ENCODE measurements at places on chromosomes 7 and 10.

GRCh38 chr7:105306298-105306748, 82.4 kb downstream of the SRPK2 start:
- no peak for DNase-seq

- DNase-seq: no peak
Observed at GRCh38 chr7:45140827-45141226, 16.8 kb upstream of the RAMP3 start.

GRCh38 chr7:150380463-150380862, 1.3 kb downstream of the ZNF775 start:
- no peak for DNase-seq

DNA sequence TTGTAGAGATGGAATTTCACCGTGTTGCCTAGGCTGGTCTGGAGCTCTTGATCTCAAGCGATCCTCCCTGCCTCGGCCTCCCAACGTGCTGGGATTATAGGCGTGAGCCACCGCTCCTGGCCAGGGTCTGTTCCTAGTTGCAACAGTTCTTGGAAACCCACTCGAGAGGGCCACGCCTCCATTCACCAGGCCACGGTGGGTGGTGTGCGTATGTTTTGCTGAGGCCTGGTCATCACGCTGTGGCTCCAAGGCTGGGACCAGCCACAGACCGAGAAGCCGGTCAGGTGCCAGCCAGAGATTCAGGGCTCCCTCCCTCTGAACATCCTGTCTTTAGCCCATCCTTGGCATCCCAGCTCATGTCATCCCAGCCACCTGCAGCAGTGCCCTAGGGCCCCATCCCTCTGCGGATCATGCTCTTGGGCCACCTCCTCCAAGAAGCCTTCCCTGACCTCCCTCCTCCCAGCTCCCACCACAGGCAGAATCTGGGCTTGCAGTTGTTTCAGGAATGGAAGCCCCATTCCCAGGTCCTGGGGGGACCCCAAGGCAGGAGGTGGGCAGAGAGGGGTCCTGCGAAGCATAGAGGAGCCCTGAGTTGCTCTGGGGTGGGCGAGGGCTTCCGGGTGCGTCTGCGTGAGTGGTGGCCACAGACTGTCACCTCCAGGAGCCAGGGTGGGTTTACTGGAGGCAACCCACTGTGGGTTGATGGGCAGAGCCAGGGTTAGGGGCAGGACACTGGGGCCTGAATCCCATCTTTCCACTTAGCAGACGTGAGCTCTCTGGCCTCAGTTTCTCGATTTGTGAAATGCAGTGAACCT, 5.2 kb downstream of the LAT2 start:
- no peak for DNase-seq

DNA sequence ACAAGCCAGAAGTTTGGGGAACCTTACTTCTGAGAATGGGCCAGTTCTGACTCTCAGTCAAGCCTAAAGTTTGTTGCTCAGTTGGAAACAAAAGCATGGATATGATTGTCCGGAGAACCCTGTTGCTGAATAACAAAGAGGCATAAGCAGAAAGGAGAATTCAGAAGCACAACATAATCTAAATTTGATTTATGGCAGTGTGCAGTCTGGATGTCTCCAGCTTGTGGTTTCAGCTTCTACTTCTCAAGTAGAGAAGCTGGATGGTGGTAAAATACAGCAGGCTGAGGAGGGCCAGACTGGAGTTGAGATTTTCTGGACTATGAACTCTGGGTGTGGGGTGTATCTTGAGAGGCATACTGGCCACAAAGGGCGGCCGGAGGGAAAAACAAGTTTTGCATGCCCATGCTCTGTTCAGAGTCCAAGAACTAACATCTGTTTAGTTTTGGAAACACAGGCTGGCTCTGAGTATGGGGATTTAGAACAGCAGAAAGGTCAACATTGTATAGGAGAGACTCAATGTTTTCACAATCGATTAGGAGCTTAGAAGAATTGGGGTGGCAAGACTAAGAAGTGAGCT, 592.9 kb downstream of the CNTNAP2 start:
- no peak for DNase-seq

- no peak for DNase-seq
Observed at GRCh38 chr10:122474131-122474818, 12.9 kb downstream of the HTRA1 start.

DNA sequence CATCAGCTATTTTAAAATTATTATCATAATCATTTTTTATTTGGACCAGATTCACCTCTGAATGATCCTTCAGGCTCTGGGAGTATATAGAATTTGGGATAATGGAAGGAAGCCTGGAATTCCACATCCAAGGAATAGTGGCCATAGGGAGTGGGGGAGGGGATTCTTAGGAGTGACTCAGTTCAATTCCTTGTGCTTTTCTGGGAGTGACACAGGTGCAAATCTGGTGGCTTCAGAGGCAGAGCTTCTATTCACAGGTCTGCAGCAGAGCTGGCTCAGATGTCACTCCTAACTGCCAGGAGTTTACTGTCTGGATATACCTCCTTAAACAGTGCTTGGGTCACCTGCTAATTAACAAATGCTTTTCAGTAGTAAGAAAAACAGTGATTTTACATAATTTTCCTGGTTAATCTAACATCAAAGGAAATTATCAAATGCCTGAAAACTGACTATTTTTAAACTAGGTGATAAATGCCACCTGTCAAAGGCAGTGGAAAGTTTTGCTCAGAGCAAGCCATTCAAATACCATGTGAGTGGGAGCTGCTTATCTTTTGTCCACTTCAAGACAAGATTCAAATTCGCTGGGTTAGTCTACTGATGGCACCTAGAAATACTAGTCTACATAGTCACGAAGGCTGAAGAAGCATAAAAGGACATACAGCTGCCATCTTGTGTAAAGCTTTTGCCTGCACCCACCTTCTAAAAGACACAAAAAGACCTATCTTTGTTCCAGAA, 106.7 kb upstream of the LAMB4 start:
- no peak for DNase-seq

DNA sequence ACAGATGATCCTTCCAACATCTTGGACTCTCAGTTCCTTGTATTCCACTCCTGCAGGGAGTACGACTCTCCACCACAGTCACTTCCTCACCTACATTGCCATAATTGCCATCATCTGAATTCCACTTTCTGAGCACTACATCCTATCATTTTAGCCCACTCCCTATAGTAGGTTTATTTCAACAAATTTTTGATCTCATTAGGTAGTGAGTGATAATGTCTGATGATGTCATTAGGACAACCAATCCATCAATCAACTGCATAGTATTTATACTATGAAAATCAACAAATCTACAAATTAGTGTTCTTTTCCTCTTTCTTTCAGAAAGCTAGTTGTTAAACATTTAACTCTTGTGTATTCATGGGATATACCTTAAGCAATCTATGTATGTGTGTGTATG, 13.7 kb upstream of the TRA2A start:
- no peak for DNase-seq

DNA sequence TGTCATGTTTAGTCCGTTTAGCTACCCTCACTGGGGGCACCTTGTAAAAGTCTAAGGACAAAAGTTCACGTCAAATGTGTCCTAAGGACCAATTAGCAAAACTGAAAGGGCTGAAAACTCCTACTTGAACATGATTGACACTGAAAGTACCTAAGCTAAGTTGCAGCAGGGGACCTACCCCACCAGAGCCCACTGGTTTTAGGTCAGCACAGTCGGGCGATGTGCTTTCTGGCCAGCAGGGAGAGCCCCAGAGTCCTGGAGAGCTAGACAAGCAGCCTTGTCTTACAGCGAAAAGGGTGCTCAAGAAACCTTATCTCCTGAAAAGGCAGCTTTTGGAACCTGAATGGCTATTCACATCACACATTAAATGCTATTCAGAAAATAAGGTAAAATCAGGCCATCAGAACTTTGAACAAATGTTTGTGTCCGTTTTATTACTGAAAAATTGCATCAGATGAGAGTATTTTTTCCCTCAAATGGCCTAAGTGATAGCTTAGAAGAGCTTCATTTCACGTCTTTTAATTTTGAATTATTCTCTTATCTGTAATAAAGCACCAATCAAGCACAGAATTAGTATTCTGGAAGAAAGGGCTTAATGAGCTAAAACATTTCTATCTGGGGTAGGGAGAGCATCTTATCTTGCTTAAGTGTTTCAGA, 52.2 kb upstream of the MKI67 start:
- DNase-seq: peak; percentile 11

DNA sequence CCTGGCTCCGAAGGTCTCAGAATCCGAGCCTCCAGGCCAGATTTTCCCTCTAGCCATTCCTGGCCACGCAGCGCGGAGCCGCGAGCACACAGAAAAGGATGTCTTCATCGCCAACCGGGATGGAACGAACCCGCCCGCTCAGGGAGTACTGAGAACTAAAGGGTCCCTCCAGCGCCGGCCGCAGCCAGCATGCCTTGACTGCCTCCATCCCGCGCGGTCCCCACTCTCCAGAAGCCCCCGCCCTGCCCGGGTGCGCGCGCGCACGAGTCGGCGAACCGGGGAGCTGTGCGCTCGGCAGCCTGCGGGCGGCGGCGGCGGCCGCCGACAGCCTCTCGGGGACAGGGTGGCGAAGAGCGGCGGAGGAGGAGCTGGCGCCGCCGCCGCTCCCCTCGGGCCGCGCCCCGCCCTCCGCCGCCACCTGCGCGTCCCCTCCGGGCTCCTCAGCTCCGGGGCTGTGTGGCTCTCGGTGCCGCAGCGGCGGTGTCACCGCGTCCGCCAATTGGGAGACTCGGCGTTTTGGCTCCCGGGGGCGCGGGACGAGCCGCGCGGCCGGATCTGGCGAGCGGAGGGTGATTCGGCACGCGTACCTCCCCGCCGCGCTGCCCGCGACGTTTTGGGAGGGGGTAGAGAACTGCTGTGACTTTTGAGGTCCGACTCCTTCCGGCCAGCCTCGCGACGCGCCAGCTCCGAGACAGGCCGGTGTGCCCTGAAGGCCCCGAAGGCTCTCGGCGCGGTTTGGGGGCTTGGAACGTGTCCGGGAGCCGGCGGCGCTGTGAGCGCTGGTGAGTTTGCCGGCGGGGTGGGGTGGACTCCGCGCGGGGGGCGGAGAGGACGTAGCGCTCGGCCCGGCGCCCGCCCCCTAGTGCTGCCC, 453 bp upstream of the GALNT17 start:
- no peak for DNase-seq

GRCh38 chr7:139602143-139602722, 78.7 kb downstream of the CLEC2L start:
- peak; percentile 66 for DNase-seq

- no peak for DNase-seq
Observed at GRCh38 chr10:69572159-69573055, 815 bp downstream of the NEUROG3 start.

GRCh38 chr7:123608991-123609882, 7.6 kb downstream of the ASB15 start:
- DNase-seq: no peak

DNA sequence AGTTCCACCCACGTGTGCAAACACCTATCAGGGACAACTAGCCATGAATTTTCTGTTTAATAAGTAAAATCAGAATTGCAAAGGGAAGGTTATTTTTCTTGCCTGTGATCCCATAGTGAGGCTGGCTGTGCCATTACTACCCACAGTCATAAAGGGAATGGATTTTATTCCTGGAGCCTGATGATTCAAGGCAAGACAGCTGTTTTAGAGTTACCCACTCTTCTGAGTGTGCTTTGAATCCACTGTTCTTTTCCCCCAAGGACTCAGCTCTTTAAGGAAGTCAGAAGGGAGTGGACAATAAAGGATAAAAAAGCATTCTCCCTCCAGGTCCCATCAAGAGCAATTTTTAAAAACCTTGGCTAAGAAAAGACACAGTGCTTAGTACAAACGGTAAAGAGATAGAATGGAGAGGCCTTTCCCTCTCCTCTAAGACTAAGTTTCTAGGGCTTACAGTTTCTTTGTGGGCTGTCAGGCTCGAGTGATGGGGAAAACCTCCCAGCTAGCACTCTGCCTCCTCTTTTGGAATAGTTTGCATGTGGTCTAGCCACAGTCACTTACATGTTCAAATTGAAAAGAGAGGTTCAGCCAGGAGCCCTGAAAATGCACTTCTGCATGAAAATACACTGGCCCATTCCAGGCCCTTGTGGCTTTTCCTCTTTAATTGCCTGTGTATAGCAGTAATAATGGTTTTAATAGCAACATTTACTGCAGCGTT, 5.1 kb upstream of the LRRC4 start:
- no peak for DNase-seq

- DNase-seq: no peak
Observed at GRCh38 chr10:29117781-29118180, 171.1 kb upstream of the LYZL1 start.

DNA sequence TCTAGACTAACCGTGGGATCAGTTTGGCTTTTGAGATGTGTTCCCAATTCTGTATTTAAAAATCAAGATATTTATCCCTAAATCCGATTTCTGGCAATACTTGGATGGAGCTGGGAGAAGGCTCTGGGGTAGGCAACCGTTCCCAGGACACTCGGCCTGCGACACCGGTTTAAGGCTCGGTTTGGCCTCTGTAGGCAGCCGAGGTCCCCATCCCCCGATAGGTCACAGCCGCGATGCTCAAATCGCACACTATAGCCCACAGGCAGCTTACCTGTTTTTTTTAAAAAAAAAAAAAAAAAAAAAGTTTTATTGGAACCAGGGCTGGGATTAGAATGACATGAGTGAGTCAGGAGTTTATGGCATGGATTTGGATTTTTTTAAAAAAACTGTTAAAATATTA, 729 bp upstream of the TAF3 start:
- DNase-seq: no peak

- no peak for DNase-seq
Observed at GRCh38 chr7:171912-172515, 20.4 kb upstream of the FAM20C start.

GRCh38 chr10:480498-480927, 209.0 kb downstream of the DIP2C start:
- no peak for DNase-seq

DNA sequence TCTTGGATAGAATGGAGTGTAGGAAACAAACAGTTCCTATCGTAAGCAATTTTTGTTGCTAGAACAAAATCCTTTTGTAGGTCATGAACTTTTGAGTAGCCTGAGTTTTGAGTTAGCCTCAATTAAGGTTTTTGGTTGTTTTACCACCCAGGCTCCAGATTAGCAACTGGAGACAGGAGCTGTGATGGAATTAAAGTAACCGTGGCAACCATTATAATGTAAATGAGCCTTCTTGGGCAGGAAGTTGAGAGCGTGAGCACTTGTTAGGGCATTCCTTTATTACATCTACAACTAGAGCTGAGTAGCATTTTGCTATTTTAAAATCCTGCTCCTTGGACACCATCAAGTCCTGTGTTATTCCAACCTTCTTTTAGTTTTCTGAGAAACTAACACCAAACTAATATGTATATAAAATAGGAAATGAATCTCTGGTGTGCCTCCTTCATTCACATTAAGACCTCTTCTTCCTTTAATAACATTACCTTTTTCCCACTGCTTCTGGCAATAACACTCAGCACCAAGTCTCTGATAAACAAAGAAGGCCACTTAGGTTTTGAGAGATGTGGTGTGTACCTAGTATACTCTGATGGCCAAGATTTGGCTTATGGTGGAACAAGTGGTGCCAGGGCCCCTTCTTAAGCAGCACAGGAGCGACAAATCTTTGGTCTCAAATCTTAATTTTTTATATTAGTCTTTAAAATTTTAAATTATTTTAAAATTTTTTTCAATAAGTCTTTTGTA, 34.0 kb downstream of the AHCYL2 start:
- DNase-seq: peak; percentile 40

Data from COLO829 (cell line).